ENCODE measurements at places on chromosomes 7 and 10.

- no peak for DNase-seq
Observed at GRCh38 chr7:134454277-134454676, 4.6 kb downstream of the AKR1B1 start.

GRCh38 chr10:30986053-30986555, 45.6 kb downstream of the ZNF438 start:
- DNase-seq, result no peak

- DNase-seq, result no peak
Observed at GRCh38 chr7:137363683-137364082, 20.1 kb upstream of the PTN start.

GRCh38 chr10:43606323-43607198, at the start of gene ZNF485:
TSS of gene ZNF485 (plus strand) at chr10:43606438. CDS start at chr10:43607051, 613 bp downstream.
- peak; percentile 89 for DNase-seq

DNA sequence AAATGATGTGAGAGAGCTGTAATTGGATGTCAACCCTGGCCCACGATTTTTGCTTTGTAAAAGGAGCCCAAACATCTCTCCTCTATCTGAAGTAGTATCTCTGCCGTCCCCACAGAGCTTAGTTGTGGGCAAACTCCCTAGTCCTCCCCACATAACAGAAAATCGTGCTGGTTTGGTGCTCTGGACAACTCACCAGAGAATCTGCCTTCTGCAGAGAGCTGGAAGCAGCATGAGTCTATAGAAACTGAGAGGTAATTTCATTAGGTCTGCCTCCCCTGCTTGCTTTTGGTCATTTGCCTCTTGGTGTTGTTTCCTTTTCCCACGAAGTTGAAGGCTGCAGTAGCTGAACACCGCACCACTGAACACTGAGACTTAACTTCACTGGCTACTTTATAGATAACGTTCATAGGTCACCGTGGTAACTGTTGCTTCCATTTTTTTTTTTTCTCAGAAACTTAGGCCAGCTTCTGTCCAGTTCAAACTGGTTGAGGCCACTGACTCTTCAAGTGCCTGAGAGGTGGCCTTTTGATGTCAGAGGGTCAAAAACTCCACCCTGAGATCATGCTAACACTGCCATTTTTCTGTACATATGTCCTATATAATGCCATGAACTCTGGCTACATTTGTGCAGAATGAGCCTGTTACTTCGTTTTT, 3.3 kb upstream of the CDCA7L start:
- no peak for DNase-seq

- no peak for DNase-seq
Observed at GRCh38 chr10:4070184-4070583, 285.2 kb upstream of the KLF6 start.

- no peak for DNase-seq
Observed at GRCh38 chr10:118781541-118781940, 26.8 kb upstream of the CACUL1 start.

DNA sequence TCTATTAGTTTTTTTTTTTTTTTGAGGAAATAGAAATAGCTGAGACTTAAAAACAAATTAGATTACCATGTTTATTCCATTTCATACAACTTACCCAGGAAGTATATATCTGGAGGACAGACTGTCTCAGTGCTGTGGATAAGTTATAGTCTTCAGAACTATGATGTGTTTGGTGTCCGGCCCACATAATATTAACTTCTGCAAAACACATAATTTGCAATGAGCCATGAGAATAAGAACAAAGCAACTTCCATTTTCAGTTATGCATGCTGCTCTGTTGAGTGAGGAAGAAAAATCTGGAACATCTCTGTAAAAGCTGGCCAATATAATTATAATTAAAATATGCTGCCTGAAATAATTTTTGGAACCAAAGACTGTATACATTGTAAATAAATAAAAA, 130.9 kb downstream of the AGMO start:
- DNase-seq, result no peak

GRCh38 chr7:84614821-84615501, 420.4 kb upstream of the SEMA3A start:
- no peak for DNase-seq

GRCh38 chr7:134710854-134711624, 64.4 kb downstream of the BPGM start:
- DNase-seq, result peak; percentile 75

DNA sequence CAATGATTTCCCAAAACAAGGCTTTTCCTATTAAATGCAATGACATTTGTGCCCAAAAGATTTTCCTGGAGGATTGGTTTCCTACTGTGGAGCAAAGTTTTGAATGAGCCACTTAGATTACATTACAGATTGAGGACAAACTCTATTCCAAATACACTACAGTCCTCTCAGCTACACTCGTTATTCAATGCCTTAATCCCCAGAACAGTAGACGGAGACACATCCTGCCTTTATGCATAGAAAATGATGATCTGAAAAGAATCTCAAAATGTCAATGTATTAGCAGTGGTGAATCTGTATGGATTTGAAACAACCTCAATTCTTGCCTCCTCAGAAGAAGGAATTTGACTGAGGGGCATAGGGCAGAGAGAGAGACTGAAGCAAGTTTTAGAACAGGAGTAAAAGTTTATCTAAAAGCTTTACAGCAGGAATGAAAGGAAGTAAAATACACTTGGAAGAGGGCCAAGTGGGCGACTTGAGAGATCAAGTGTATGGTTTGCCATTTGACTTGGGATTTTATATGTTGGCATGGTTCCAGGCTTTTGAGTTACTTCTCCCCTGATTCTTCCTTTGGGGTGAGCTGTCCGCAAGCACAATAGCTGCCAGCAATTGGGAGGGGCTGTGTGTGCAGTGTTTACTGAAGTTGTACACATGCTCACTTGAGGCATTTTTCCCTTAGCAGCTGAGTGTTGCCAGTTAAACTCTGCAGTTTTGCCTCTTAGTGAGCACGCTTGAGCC, 891.9 kb upstream of the MBL2 start:
- DNase-seq, result no peak

DNA sequence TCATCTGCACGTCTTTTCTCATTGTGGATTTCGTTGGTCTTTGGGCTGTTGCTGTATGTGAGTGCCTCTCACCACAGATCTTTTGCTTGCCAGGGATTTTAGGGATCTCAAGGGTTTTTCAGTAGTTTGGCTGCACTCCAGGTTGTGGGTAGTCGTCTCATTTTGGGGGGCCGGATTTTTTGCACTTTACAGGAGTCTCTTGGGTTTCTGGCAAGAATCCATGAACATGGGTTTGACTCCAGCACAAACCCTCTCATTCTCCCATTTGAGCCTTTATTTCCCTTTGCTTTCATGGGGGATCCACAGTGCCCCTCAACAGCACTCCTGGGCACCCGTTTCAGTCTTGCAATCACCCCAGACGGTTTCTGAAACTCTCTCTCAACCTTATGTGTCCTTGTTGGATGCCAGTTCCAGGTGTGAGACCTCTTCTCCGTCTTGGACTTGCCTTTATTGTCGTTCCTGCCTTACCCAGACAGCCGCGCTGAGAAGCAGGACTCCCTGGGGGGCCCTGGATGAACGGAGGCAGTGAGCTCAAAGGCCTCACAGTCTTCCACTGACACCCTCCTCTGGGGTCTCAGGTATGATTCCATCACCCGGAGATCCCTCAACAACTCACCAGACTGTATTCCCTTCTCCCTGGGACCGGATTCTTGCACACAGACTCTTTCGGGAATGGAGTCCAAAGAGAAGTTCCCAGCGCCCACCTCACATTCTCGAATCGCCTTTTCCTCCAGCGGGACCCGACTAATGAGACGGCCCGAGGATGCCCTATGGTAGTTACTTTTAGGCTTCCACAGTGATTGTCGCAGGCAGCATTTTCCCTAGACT, 18.8 kb upstream of the ZNF273 start:
- DNase-seq, result peak; percentile 38

DNA sequence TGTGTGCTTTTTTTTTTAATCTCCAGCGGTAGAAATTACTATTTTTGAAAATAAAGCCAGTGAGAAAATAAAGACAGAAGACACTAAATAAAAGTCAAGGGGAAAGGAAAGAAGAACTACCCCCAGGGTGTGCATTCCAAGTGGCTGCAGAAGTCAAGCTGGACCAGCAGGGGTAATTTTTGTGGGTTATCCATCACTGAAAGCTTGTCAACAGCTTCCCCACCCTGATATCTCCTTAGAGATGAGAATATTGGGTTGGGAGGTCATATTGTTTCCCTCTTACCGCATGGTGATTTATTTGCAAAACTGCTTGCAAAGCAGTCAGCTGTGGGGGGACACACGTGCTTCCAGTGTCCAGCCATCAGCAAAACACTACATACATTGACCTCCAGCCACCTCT, 46.4 kb downstream of the FAM107B start:
- DNase-seq, result no peak

DNA sequence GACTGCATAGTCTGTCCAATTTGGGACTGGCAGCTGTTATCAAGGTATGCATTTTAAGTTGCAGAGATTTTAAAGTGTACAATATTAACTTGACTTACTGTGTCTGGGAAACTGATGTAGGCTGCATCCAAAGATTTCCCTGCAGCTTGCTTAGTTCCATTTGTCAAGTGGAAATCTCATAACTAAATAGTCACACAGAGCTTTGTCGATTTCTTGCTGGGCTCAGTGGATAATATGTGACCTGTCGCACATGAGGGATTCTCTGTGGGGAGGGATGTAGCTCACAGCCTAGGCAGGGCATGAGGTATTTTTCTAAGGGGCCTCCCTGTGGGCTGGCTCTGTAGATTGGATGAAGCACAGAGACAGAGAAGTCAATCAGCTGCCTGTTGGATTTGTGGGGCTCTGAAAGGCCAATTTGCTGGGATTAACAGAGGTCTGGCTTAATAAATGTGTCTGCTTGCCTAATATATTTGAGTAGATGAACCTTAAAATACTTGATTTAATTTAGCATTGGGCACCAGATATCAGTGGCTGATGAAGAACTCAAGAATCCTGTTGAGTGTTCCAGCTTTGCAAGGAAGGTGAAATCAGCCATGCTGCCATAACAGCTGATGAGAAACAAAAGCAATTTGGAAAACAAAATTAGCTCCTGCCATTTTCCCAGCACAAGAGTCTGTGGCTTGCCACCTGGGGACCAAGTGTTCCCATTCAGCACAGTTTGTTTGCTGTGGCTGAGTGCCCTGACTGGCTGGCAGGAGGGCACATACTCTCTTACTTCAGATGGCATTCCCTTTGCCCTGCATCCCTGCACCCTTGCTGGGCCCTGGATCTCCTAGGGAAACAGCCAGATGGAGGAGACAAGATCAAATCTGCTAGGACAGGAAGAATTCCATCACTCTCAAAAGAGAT, 598.5 kb downstream of the SORCS3 start:
- DNase-seq, result no peak

- no peak for DNase-seq
Observed at GRCh38 chr10:132678436-132679216, 107.3 kb downstream of the NKX6-2 start.

- DNase-seq, result peak; percentile 28
Observed at GRCh38 chr7:131232768-131233167, 94.9 kb upstream of the MKLN1 start.

- no peak for DNase-seq
Observed at GRCh38 chr10:112280205-112280921, 2.8 kb upstream of the TECTB start.

- DNase-seq, result no peak
Observed at GRCh38 chr10:122449153-122449552, 5.3 kb upstream of the ARMS2 start.

- DNase-seq, result no peak
Observed at GRCh38 chr10:112426111-112426510, 20.6 kb downstream of the ZDHHC6 start.

DNA sequence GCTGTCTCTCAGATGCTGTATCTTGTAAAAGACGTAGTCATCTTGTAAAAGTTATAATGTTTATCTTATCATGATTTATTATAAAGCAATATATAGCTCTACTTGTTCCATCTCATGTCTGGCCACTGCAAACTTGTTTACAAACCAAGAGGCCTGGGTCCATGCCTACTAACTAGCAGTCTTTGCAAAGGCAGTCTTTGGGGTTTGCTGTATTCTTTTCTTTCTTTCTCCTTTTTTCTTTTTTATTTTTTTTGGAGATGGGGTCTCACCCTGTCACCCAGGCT, 272.6 kb downstream of the GATA3 start:
- DNase-seq, result no peak

- DNase-seq, result no peak
Observed at GRCh38 chr10:1938317-1938716, 201.0 kb upstream of the ADARB2 start.

DNA sequence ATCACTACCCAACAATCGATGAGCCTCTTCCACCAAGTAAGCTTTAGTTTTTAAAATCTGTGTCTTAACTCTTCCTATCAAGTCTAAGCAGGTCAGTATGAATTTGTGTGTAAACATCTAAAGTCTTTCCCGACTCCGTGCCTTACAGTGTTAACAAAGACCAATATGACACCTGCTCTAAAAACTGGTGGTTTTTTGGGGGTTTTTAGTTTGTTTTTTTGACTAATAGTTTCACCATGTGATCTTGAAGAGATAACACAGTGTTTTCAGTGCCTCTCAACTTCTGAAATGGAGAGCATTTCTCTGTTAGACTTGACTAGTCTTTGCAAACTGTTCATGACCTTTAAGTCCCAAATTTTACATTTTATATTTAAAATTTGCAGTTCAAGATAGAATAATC, 132.0 kb upstream of the STK17A start:
- DNase-seq, result no peak

GRCh38 chr7:144818511-144818910, 17.3 kb downstream of the TPK1 start:
- DNase-seq, result no peak

GRCh38 chr10:87844837-87845623, 18.3 kb downstream of the KLLN start:
- no peak for DNase-seq

- DNase-seq, result no peak
Observed at GRCh38 chr10:106242301-106242700, 922.2 kb downstream of the SORCS1 start.

DNA sequence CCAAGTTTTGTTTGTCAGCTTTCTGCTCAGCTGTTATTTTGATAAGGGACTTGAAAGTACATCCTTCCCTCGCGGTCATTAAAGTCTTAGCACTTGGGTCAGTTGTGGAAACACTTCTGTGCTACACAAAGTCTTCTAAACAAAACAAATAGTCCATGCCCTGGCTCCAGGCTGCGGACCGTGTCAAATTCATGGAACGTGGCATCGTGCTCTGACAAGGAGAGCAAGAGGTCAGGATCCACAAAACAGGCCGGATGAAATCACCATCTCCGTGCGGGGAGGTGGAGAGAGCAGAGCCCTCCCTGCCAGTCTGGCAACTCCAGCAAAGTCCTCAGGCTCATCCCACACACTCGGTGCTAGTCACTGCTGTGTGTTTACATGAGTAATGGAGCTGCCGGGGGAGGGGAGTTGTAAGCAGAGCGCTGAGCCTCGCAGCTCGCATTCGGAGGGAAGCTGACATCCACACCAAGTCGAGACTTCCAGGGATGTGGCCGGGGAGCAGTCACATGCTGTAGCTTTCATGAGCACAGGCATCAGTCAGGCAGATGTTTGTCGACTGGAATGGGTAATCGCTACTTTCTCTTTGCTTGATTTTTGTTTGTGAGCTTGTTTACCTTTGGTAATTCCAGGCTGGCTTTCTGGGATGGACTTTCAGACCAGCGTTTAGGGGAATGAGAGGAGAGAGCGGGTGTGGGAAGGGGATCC, 147.6 kb downstream of the ARID5B start:
- DNase-seq, result peak; percentile 79

- no peak for DNase-seq
Observed at GRCh38 chr7:119969054-119969453, 303.9 kb upstream of the KCND2 start.

Measured in activated CD8-positive, alpha-beta memory T cell treated with anti-CD3 and anti-CD28 coated beads for 24 hours (primary cell).